ENCODE measurements at places on chromosomes 1 and 21.

DNA sequence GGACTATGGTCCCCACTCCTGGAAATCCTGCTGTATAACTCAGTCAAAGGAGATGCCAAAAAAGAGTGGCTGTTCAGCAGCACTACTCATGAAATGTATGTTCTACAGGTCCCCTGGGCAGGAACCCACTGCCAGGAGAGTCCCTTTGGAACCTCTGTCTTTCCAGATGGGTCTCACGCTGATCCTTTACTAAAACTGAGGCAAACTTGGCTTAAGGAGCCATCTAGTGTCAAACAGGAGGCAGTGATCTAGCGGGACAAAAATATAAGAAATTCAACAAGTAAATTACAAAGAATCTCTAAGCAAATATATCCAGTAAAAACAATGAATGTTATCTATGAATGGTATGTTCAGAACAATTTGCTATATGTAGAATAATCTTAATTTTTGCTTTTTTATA is 80.5 kb upstream of the PRMT6 start:
- no peak for DNase-seq

GRCh38 chr1:26922901-26923300 is 1.4 kb downstream of the NUDC start:
- DNase-seq: no peak

GRCh38 chr1:50038237-50038809 is 14.6 kb upstream of the AGBL4 start:
- no peak for DNase-seq

GRCh38 chr1:83934550-83934949 is 64.4 kb downstream of the TTLL7 start:
- no peak for DNase-seq

DNA sequence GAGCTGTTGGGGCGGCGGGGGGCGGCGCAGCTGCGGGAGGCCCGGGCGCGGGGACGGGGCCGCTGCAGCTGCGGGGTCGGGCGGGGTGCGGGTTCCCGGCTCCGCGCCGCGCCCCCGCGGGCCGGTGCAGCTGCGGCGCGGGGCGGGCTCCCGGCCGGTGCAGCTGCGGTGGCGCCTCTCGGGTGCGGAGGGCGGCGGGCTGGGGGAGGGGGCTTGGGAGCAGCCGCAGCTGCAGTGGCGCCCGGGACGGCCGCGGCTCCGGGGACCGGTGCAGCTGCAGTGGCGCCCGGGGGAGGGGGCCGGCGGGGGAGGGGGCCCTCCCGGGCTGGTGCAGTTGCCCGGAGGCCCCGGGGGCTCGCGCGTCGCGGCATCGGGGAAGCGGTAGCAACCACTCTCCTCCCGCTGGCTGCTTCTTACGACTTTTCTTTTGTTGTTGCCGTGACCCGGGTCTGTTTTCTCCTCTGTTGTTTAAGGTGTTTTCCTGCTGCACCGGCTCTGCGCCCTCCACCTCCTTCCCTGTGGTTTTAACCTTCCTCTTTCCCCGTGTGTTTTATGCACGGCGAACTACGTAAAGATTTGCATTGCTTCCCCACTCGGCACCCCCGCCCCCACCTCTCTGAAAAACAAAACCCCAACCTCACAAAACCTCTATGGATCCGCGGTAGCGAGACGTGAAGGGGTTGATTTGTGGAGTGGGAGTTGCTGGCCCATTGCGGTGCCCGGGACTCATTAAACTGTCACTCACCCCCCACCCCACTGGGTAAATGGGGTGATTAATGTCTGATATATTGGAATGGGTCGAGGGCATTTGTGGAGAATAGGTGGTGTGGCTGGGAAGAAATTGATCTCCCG is 1.7 kb upstream of the ZBTB18 start:
- DNase-seq: no peak

DNA sequence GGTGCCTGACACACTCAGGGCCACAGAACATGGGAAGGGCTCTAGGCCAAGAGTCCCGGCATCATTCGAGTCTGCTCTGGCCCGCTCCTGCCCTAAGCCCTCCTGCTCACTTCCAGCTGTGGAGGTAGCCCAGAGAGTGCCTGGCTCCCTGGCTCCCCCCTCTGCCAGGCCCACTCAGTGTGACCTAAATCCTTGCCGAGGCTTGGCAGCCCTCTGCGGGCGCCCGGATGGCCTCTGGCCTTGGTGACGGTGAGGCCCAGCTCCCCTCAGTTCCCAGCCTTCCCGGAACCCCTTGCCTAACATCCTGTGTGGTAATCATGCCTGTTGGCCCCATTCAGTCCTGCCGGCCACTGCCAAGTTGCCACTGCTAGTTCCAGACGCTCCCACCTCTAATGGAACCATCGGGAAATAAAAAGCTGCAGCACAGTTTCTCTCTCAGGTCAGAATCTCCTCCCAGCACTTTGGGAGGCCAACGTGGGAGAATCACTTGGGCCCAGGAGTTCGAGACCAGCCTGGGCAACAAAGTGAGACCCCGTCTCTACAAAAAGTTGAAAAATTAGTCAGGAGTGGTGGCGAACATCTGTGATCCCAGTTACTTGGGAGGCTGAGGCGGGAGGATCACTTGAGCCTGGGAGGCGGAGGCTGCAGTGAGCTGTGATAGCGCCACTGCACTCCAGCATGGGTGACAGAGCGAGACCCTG is 1.2 kb upstream of the H6PD start:
- no peak for DNase-seq

DNA sequence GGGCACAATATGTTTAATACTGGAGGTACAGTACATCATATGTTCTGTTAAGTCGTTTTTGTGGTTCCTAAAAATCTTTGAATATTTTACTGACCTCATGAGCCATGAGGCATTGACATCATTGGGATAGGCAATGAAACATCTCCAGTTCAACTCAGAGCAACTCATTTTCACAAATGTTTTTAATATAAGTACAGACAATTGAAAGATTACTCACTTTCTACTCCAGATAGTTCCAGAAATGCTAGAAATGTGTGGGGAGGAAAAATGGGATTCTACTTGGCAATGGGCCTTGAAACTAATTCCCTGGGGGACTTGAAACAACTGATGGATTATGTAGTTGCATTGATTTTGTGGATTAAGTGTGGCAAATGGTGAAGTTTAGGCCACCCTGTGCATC is 7.2 kb upstream of the C8B start:
- no peak for DNase-seq

DNA sequence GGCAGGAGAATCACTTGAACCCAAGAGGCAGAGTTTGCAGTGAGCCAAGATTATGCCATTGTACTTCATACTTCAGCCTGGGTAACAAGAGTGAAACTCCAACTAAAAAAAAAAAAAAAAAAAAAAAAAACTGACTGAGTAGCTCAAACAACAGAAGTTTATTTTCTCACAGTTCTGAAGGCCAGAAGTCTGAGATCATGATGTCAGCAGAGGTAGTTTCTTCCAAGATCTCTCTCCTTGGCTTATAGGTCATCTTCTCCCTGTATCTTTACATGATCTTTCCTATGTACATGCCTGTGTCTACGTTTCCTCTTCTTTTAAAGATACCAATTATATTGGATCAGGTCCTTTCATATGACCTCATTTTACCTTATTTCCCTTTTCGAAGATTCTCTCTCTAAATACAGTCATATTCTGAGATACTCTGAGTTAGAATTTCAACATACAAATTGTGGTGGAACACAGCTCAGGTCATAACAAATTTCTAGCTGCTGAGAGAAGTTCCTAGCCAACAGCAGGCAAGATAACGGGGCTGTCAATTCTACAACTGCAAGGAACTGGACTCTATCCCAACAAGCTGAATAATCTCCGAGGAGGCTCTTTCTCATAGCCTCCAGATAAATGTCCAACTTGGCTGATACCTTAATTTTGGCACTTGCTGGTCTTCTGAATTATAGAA is 187.7 kb upstream of the ADAMTS5 start:
- no peak for DNase-seq

DNA sequence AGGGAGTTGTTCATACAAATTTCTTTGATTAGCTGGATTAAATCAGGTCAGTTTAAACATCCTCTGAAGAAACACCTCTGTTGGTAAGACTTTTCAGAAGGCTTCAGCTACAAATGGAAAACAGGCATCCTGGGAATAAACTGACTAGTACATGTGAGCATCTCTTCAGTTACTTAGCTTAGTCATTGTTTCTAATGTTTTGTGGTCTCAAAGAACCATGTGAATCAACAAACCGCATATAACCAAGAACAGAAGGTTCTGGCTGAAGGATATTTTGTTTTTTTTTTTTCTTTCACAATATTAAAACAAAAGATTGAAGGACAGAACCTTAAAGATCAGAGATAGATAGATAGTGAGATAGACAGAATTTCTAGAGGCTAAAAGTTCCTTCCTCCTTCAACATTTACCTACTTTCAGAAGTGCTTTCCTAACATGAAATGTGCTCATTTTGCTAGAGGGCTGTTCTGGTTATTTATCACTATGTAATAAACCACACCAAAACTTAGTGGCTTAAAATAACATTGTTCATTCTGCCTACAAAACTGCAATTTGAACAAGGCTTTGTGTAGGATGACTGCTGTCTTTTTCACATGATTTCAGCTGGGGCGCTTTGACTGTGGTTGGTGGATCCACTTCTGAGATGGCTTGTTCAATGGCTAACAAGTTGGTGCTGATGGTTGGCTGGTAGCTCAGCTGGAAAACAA is 119.8 kb upstream of the PTGFR start:
- DNase-seq: no peak

DNA sequence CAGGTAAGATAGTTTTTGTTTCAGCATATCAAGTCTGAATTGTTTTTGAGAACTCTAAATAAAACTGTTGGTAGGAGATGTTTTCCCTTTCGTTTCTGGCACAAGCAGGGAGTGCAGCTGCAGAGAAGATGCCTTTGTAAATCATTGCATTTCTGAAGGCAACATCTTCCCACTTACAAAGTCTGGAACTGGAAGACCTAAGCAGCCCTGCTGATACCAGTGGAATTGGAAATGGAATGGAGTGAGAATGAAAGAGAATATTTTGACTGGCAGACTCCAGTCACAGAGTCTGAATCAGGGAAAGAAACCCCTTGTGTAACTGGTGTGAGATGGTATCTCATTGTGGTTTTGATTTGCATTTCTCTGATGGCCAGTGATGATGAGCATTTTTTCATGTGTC is 815.6 kb downstream of the LTN1 start:
- DNase-seq: no peak

DNA sequence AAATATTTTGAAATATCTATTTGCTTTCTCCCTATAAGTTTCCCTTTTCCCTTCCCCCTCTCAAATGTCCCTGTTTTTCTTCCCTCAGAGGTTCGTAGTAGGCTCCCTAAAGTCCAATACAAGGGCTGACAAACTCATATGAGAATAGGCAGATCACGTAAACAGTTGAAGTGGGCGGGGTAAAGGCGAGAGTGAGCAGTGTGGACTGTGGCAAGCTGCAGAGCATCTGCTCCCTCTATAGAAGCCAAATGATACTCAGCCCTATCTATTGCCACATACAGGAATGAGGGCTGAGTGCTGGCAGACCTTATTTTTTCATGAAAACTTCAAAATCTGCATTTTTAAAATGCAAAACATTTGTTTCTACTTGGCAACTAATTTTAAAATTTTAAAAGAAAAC is 26.3 kb downstream of the PRDX6 start:
- no peak for DNase-seq

DNA sequence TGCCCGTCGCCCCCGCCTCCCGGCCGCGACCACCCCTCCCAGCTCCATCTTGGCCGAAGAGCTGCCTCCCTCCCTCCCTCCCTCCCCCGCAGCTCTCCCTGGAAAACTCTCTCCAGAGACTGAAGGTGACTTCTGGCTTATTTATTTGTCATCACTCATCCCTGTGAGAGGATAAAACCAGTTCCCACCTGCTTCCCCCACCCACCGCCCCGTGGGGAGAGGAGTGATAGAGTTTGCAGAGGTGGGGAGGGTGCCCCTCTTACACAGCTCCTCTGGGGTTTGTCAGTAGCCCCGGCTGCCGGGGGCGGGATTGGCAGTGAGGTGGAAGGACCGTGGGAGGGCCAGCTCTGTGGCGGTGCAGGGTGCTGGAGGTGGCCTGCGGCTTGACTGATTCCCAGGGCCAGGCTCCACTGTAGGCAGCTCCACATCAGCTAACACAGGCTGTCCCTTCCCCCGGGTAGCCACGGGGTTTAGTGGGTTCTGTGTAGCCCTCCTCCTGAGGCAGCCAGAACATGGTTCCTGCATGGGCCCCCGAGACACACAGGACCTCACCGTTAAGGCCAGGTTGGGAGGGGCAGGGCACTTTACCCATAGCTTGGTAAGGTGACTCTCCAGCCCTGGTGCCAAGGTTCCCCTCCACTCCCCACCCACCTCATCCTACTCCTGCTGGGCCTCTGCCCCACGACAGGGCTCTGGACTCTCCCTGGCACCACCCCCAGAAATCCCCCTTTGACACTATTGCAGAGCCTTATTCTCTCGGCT is 62.2 kb downstream of the ELK4 start:
- no peak for DNase-seq

- DNase-seq: no peak
Observed at GRCh38 chr1:114003431-114003830, 24.2 kb downstream of the OLFML3 start.

- no peak for DNase-seq
Observed at GRCh38 chr1:14803002-14803789, 204.7 kb downstream of the KAZN start.

- DNase-seq: no peak
Observed at GRCh38 chr1:51002516-51002915, 32.5 kb downstream of the CDKN2C start.

GRCh38 chr1:52683367-52683940 is 14.7 kb downstream of the COA7 start:
- DNase-seq: no peak

GRCh38 chr1:59596956-59597355 is 217.8 kb upstream of the HOOK1 start:
- DNase-seq: no peak

GRCh38 chr1:19547814-19548213 is 62.5 kb upstream of the CAPZB start:
- no peak for DNase-seq

DNA sequence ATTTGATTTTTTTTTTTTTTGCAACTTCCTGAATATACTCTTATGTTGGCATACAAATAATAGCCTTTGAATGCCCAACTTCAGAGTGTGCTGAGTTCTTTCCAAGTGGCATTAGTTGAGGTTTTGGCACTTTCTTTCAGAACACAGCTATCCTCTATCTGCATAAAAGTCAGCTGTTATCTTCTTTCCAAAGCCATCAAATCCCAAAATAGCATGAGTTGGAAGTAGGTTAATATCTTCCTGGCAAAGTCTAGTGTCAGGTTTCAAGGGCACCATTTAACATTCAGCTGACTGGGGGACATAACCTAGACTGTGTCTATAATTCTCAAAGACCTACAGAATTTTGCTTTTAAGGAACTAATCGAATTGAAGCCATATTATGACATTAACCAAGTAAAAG is 223.9 kb downstream of the PLPP3 start:
- no peak for DNase-seq

GRCh38 chr1:48235652-48236051 is 13.1 kb downstream of the SLC5A9 start:
- DNase-seq: no peak
